Natural killer cell treated with Interleukin-12 subunit alpha and Interleukin-12 subunit beta and Interleukin-15 and Interleukin-18, amount 100 ng/mL, for 72 hours (primary cell): ENCODE measurements at places on chromosomes 13 and 19.

DNA sequence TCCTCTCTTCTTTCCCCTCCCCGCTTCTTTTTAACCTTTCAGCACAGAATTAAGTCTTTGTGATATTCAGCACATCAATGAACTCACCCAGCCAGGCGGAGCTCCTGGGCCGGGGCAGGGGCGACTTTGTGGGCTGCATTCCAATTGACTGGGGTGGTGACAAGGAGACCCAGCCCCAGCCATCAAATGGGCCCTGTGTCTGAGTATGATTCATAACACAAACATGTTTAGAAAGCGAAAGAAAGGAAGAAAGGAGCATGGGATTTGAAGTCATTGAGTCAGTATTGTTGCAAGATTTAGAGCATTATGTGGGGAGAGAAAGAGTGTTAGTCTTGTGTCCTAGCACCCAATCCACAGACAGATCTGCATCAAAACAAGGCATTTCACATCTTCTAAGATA is 185.3 kb downstream of the LHFPL6 start:
- no peak for DNase-seq

- DNase-seq = no peak
Observed at GRCh38 chr13:58989556-58989955, 1174.2 kb downstream of the DIAPH3 start.

GRCh38 chr13:98509271-98510155 is 67.4 kb downstream of the STK24 start:
- DNase-seq = no peak

DNA sequence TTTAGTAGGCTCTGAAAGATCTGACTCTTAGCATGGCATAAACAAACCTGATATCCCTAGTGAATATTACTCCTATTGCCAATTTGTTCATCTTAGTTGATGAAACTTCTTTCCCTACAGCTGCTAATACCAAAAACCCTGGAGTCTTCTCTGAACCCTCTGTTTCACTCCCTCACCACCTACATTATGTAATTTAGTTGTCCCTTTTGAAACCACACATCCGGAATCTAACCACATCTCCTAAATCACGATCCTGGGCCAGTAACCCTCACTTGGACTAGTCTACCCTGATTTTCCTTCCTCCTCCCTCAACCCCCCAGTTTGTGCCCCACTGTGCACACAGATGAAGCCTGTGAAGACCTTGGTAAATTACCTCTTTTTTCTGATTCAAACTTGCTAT is 1.2 kb downstream of the ZNF256 start:
- DNase-seq = no peak

GRCh38 chr13:44768239-44768638 is 192.1 kb upstream of the TSC22D1 start:
- DNase-seq = peak; percentile 76

GRCh38 chr13:23146811-23147625 is 33.8 kb upstream of the SGCG start:
- DNase-seq = no peak

DNA sequence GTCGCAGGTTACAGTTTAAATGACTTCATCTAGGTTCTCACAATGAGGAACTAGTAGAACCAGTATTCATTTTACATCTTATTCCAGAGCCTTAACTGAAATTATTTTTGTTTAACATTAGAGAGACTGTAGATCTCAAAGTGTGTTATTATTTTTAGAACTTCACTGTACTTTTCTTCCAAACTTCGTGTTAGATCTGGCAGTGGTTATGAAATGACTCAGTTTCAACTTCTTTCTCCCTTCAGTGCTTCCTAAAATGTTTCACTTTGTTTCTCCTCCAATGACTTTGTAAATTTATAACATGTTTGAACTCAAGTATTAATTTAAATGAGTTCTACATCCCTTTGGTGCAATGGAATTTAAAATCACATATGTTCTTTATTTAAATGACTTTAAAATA is 139.3 kb downstream of the PCDH9 start:
- DNase-seq = no peak

DNA sequence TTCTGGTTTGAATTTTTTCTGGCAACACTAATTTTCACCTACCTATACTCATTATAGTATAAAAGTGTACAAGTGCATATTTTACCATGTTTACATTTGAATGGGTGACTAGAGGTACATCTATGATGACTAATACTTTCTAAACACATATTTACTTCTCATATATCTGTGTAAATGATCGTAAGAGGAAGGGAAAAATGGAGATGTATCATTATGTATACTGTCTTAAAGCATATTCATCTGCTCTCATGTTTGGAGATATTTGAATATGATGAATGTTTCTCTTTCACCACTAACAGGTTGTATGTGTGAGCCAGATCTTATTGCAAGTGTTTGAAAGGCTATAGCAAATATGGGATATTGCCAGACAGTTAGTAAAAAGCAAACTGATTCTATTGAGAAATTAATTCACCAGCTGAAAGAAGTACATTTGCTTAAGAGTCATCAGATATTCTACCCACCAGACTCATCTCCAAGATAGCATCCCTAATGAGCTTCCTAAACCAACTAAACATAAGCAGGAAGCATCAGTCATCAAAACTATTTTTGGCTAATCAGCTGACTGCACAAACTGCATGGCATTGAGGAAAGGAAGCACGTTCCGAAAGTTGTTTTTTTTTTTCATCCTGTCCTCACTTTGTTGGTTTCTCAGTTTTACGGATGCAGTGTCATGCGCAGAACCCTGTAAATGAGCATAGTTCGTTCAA is 738.2 kb downstream of the GPC5 start:
- no peak for DNase-seq

- DNase-seq = no peak
Observed at GRCh38 chr19:27767234-27767633, 1445.7 kb downstream of the UQCRFS1 start.

DNA sequence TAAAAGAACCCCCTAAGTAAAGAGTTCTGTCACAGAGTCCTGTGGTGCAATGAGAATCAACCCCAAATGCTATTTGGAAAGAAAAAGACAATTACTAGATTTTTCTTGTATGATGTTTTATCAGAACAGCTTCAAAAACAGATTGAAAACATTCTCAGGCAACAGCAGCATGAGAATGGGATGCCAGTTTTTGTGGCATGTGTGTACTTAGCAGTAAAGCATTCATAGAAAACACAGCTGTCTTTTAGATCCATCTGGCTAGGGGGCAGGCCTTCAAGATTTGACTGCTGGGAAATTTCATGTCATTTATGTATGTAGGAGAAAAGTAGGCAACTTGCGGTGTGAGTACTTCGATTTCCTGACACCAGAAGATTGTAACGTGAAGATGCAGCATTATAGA is 170.5 kb upstream of the HTR2A start:
- no peak for DNase-seq

GRCh38 chr19:31092274-31092673 is 257.0 kb downstream of the TSHZ3 start:
- no peak for DNase-seq

- no peak for DNase-seq
Observed at GRCh38 chr19:58585442-58586132, 12.5 kb upstream of the MZF1 start.

- no peak for DNase-seq
Observed at GRCh38 chr13:85368686-85369085, 430.5 kb downstream of the SLITRK6 start.

DNA sequence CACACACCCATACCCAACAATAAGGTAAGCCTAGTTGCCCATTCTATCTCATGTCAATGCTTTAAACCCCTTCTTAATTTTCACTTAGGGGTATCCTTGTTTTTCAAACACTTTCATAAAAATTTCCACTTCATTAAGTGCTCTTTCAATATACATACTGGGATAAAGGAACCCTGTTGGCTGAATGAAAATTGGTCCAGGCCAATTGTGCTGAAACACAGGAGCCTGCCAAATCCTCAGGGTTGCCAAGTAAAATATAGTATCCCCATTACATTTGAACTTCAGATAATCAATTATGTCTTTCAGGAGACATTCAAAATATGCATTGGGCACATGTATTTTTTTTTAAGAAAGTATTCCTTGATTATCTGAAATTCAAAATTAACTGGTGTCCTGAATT is 1131.1 kb downstream of the SLITRK1 start:
- no peak for DNase-seq

DNA sequence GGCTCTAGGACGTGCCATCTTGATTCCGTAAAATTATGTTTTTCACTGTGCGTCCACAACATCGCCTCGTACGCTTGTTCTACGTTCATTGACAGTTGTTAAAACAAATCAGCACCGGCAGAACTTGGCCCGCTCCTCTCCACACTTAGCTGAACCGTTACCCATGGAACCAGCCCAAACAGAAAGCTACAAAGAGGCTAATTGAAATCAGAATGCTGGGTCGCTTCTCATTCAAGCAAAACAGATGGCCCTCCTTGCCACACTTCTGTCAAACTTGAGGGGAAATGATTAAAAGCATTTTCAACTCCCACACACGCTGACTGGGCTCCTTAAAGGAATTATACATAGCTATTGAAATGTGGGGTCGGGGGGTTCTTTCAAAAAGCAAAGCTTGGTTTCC is 71.6 kb downstream of the TM9SF2 start:
- DNase-seq = no peak

GRCh38 chr19:54558339-54558738 is 15.3 kb upstream of the LILRA2 start:
- DNase-seq = no peak

GRCh38 chr13:101572456-101572855 is 120.0 kb downstream of the ITGBL1 start:
- DNase-seq = no peak

DNA sequence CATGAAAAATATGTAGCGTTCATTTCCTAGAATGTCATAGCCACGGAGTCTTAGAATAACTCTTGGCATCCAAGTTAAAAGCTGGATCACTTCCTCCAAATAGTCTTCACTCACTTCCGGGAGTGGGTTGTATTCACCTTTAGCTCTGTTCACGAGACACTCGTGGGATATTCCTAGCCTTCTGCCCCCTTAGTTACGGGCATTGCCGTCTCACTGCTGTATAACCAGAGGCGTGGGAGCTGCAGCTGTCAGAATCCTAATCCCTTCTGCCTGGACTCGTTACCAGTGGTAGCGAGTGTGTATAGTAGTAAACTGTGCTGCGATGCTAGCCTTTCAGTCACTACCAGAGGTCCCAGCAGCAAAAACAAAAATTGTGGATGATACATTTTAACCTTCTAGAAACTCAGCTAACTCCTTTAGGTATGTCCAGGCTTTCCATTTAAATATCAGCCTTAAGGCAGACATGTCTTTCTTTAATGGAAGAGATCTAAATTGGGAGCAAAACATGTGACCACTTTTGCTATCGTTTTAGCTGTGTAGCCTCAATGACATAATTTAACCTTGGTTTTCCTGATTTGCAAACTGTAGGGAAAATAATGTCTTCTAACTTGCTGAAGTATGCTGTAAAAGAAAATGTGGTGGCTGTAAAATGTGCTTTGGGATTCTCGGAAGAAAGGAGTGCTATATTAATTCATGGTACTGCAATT is 34.1 kb downstream of the ERCC5 start:
- no peak for DNase-seq

DNA sequence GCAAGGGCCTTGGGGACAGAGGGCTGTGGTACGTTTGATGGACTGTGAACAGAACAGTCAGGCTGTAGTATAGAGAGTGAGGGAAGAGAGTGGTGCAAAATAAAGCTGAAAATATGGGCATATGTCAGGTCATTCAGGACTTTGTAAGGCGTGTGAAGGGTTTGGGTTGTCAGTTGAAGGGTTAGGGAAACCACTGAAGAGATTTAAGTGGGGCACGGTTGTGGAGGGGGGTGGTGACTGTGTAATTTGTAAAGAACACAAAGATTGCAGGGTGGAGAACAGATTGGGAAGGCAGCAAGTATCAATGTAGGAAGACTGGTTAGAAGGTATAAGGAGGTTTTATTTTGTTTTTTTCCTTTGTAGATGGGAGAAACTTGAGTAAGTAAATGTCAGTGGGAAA is 349.8 kb downstream of the DLEU7 start:
- DNase-seq = no peak

DNA sequence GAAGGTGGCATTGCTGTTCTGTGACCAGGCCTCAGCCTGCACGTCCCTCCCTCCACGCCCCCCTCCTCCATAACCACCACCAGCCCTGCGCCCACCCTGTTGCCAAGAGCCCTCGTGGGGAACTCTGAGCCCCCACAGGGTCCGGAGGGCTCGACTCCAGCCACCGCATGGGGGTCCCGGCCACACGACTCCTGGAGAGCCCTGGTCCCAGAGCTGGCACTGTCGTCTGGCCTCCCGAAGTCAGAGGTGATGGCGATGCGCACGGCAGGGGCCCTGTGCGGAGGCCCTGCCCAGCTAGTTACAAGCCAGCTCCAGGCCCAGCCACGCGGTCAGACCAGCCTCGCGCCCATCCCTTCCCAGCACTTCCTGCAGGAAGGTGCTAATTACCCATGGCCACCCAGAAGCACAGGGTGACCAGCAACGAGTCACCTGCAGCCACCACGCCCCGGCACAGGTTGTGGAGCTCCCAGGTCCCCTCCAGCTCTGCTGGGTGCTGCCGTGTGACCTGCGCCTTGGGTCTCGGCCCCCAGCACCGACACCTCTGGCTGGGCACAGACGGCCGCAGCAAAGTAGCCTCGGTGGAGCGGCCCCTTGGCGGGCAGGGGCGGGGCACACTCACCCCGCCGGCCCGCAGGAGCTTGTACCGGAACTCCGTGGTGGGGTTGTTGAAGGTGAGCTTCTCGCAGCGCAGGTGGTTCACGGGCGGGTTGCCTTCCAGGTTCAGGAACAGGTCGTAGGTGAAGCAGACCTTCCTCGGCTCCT is 49.6 kb downstream of the MLLT1 start:
- DNase-seq = no peak

GRCh38 chr13:97566907-97567306 is 132.9 kb downstream of the RAP2A start:
- no peak for DNase-seq

DNA sequence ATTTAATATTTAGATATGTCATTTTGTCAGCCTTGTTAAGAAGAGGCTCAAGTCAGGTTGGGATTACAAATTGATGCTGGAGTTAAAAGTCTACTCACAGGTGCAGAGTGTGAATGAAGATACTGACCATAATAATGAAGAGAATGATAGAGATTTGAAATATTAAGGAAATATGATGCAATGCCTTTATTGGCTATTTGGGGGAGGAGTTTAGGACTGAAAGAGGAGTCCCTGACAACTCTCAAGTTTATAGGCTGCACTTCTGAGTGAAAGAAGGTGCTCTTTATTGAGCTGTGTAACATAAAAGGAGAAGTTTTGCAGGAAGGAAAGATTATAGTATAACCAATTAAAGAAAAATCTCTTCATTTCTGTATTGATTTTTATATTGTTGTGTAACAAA is 827.7 kb upstream of the PCDH9 start:
- no peak for DNase-seq

GRCh38 chr19:10915130-10916091 is 13.0 kb downstream of the YIPF2 start:
- DNase-seq = no peak

GRCh38 chr13:50677687-50678463 is 165.6 kb downstream of the DLEU7 start:
- no peak for DNase-seq
